ENCODE measurements at places on chromosomes 2 and 18. TPM values are rescaled to one million over a fixed set of nuclear protein-coding genes. Genes with fewer than 3 reads are reported as not detected.

The B4GALT6 gene
- 2.0 TPM for total RNA-seq

The ITSN2 gene
- total RNA-seq: 16.9 TPM

The HOXD10 gene
- 3.8 TPM for total RNA-seq

The DCDC2C gene
- total RNA-seq: not detected

The APLF gene
- total RNA-seq: 0.99 TPM

The RIT2 gene
- not detected for total RNA-seq

The DUSP19 gene
- total RNA-seq: 0.86 TPM

The MOGAT1 gene
- total RNA-seq: not detected

The C2orf78 gene
- total RNA-seq: not detected

The LANCL1 gene
- 70.8 TPM for total RNA-seq

The ZNF385B gene
- total RNA-seq: not detected

The ODC1 gene
- 646 TPM for total RNA-seq

The FBXO36 gene
- 0.74 TPM for total RNA-seq

The RIOK3 gene
- total RNA-seq: 41.3 TPM

The TBR1 gene
- total RNA-seq: not detected

The DLGAP1 gene
- 3.7 TPM for total RNA-seq

The CPLX4 gene
- total RNA-seq: not detected

The LINC00305 gene
- not detected for total RNA-seq

The FBLN7 gene
- total RNA-seq: not detected

The GMPPA gene
- 61.4 TPM for total RNA-seq

The LDLRAD4 gene
- 0.36 TPM for total RNA-seq

The PDK1 gene
- 26.4 TPM for total RNA-seq

The ITGA6 gene
- 4.3 TPM for total RNA-seq

The NEU2 gene
- not detected for total RNA-seq
